ENCODE measurements at places on chromosomes 1 and 21.

GRCh38 chr1:222459652-222460051 is 88.3 kb downstream of the HHIPL2 start:
- no peak for DNase-seq

GRCh38 chr1:155946633-155947219 is 5.3 kb downstream of the RXFP4 start:
- DNase-seq = no peak

GRCh38 chr1:88800382-88801051 is 90.8 kb downstream of the GTF2B start:
- DNase-seq = no peak

- DNase-seq = no peak
Observed at GRCh38 chr1:53411541-53412152, 47.6 kb upstream of the DMRTB1 start.

- no peak for DNase-seq
Observed at GRCh38 chr1:220341126-220341525, 68.9 kb upstream of the RAB3GAP2 start.

- DNase-seq = no peak
Observed at GRCh38 chr1:197770243-197770642, 5.0 kb downstream of the DENND1B start.

GRCh38 chr1:62891956-62892562 is 108.1 kb downstream of the ATG4C start:
- no peak for DNase-seq

DNA sequence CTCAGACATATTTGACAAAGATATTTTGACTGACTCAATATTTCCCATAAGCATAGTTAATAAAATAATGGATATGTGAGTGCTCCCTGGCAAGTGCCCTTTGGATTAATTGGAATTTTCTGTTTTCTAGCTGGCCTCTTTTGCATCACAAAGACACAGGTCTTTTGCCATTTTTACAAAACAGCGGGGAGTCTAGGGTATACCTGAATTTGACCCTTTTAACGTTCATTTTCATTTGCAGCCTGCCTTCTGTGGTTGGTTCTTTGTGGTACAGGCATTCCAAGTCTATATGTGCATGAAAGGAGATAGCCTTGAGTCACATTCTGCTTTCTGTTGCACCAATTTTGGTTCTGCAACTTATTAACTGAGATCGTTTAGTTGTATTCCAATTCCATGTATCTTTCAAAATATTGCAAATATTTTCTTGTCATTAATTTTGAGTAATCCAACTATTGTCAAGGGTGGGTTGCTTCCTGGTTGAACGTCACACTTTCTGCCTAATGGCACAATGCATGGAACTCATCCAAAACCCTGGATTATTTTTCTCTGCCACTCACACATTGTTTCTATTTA is 171.7 kb downstream of the CRB1 start:
- DNase-seq = no peak

DNA sequence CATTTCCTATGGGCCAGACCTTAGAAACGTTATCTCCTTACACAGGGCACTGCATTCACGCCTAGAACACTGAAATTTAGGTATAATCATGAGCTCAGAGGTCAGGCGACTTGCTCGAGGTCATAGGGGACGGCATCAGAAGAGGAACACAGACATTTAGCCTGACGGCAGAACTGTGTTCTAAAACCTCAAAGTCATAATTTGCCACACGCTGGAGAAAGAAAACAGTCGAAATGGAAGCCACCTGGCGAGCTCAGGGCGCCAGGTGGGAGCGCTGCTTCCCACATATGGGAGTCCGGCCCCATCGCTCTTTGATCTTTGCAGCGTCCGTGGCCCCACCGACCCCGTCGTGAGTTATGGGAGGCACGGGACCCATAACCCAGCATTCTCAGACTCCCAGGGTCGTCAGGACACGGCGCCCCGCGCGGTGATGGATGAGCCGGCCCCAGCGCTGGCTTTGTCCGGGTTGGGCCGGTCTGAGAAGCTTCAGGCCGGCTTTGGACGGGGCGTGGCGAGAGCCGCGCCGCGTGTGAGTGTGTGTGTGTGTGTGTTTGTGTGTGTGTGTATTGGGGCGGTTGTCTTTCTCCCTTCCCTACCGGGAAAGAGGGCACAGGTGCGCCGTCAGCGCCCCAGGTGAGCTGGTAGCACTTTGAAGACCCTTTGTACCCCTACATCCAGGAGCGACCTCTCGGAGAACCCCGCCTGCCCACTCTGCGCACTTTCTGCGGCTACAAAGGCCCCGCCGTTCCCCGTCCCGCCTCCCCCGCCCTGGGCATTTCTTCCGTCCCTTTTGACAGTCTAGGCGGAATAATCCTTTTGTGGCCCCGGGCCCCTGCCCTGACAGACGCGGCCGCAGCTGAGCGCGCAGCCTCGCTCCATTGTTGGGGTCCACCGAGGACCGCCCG is 861 bp upstream of the DRAXIN start:
- DNase-seq = no peak

- no peak for DNase-seq
Observed at GRCh38 chr21:14842601-14843000, 222.2 kb downstream of the NRIP1 start.

DNA sequence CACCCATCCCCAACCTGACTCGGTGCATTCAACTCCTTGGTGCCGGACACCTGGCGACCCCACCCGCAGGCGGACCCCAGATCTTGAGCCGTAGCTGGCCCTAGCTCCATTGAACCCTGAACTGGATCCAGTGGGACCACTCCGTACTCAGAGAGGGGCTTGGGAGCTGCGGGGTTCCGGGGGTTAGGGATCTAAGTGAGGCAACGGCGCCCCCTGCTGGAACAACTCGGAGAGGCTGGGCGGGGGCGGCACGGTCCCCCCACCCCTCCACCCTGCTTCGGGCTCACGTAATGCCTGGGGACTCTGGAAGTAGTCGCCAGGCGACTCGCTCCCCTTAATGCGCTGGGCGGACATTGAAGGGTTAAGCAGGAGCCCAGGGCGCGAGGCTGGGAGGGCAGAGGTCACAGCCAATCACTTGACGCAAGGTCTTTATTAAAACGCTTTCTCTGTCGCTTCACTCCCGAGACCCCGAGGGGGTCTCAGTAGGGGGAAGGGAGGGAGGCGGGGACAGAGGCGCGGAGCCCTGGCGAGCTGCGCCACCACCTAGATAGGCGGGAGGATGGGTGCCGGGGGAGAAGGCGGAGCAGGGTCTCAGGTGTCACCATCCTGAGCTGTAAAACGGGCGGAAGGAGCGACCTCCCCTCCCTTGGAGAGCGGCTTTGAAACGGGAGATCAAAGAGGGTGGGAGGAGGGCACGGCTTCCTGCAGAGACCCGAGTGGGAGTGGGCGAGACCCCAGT is 704 bp upstream of the CRABP2 start:
- peak; percentile 58 for DNase-seq

DNA sequence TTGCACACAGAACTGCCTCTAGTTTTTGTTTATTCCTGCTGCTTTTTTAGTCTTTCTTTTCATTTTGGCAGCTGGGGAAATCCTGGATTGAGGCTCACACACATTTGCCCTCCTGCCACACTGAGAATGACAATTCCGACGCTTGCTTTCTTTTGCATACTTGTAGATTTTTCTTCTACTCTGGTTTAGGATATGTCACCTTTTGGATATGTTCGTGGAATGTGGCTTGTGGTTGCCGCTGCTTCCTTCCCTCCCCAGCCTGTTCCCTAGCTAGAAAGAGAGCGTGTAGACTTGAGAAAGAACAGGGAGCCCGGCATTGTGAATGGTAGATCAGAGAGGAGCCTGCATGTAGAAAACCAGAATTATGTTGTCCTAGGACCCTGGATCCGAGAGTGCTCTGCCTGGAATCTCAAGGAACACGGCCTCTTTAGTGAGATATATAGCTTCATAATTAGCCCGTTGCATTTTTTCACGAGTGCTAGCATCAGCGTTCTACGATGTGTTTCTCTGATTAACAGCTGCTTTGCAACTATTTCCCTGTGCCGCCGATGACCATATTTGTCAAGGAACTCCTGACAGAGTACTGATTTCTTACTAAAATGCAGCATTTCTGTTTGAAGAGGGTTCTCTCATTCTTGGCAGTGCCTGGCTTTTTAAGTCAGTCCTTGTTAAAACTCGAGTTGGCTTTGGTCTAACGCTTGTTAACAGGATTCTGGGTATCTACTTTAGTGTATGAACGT is 56.2 kb downstream of the PEX14 start:
- no peak for DNase-seq

Measured in GM19239 (cell line).